ENCODE measurements at places on chromosomes 2 and 18.

GRCh38 chr2:160389875-160390274 is 103.7 kb downstream of the RBMS1 start:
- peak; percentile 70 for DNase-seq

DNA sequence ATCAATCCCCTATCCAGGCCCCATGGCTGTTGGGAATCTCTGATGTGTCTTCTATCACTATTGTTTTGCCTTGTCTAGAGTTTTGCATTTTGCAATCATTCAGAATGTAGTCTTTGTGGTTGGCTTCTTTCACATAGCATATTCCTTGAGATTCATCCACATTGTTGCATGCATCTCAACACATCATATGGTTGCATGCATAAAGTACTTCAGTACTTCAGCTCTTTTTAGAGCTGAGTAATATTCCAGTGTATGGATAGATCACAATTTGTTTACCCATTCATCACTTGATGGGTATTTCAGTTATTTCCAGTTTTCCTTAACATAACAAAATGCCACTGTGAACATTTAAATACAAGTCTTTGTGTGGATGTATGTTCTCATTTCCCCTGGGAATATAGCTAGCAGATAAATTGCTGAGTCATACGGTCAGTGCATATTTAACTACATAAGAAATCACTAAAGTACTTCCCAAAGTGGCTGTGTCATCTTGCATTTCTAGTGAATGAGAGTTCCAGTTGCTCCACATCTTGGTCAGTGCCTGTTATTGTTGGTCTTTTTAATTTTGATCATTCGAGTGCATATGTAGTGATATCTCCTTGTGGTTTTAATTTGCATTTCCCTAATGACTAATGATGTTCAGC is 138.8 kb downstream of the BCL11A start:
- DNase-seq = peak; percentile 5

DNA sequence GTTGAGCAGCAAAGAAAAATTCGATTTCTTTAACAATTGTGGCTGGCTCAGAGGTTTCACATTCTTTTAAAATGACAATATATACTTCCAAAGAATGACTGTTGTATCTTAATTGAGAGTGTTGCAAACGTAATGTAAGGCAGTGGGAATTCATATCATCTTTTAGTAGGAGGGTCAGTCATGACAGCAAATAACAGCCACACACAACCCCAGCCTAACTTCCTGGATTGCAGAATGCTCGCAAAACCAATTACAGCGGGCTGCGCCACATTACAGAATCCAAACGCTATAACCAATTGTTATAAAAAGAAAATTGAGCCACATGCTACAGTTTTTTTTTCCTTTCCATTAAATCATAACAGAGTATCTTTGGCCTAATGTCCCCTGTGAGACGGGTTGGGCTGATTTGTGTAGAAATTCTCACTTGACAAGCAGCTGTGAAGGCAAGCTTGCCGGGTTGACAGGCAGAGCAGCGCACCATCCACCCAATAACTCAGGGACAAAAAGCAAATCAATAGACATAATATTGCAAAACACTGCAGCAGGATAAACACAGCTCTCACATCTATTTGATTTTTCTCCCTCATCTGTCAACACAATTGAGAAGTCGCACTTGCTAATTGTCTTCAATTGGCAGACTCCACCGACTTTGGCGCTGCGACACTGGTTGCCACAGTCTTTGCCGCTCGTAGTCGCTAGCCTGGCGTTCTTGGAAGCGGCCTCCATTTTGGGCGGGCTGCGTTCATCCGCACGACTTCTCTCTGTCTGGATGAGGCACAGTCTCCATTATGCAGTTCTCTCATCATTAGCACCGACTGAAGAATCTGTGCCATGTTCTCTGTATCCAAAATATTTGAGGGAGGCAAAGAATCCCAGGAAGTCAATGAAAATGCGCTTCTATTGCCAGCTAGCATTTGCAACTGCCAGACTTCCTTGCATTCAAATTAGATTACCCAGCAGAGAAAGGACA is 95.0 kb upstream of the CCDC68 start:
- DNase-seq = peak; percentile 18

- no peak for DNase-seq
Observed at GRCh38 chr2:65681503-65681902, 249.1 kb upstream of the SPRED2 start.

- no peak for DNase-seq
Observed at GRCh38 chr2:53484531-53484930, 283.1 kb upstream of the CHAC2 start.

- no peak for DNase-seq
Observed at GRCh38 chr2:15860760-15861159, 79.6 kb upstream of the MYCN start.

DNA sequence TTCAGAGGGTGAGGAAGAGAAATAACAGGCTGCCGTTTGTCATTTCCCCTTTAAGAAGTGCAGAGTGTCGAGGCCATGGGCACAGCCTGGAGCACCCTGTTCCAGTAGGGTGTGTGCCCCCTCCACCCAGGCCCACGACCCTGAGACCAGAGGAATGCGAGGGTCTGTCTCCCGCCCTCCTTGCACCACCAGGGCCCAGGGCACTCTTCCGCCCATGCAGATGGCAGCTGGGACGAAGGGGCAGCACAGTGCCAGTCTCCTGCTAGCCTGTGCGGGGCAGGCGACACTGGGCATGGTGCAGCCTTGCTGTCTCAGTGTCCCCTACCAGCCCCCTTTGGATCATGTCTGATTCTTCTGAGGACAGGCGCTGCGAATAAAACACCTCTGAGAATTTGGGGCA is 15.8 kb upstream of the PDIA6 start:
- DNase-seq = no peak
